Activated naive CD8-positive, alpha-beta T cell treated with anti-CD3 and anti-CD28 coated beads for 36 hours (primary cell): ENCODE measurements at places on chromosomes 6 and 20. TPM values are rescaled to one million over a fixed set of nuclear protein-coding genes. Genes with fewer than 3 reads are reported as not detected.

- no peak for DNase-seq
- H3K4me3 ChIP-seq: no peak overlapping the region
- H3K4me1 ChIP-seq: no peaks in the 10 kb centered on the region
Measured at GRCh38 chr20:64154590-64155257, 9.5 kb upstream of the MYT1 start.

GRCh38 chr20:22408521-22409402 is 175.6 kb downstream of the FOXA2 start:
- H3K27me3 ChIP-seq: peaks cover 16% of the 10 kb centered on the region
- no peaks in the 10 kb centered on the region for H3K4me1 ChIP-seq
- DNase-seq: no peak
- no peak overlapping the region for H3K27ac ChIP-seq
- no peaks in the 10 kb centered on the region for H3K36me3 ChIP-seq
- no peak overlapping the region for H3K4me3 ChIP-seq

DNA sequence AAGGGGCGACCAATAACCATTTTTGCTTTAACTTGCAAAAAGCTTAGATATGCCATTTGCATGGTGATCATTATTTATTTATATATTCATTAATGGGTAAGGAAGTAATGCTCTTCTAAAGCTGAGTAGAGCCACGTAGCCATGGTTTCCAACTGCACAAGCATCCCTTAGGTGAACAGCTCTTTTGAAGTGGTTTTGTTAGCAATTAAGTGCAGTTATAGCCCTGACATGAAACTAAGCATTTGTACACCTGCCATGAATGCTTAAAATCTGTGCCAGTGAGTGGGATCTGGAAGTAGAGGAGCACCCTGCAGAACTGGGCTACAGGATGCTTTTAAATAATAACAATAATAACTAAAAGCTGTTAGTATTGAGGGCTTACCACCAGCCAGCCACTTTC is 19.1 kb downstream of the TRAF3IP2 start:
- no peak overlapping the region for H3K4me3 ChIP-seq
- H3K36me3 ChIP-seq: peaks cover 17% of the 10 kb centered on the region
- no peak for DNase-seq
- H3K4me1 ChIP-seq: peaks cover 33% of the 10 kb centered on the region
- no peak overlapping the region for H3K27ac ChIP-seq
- H3K27me3 ChIP-seq: no peaks in the 10 kb centered on the region

GRCh38 chr6:103826209-103826608 is 1033.5 kb downstream of the HACE1 start:
- no peaks in the 10 kb centered on the region for H3K27me3 ChIP-seq
- H3K4me1 ChIP-seq: no peaks in the 10 kb centered on the region
- H3K4me3 ChIP-seq: no peak overlapping the region
- no peaks in the 10 kb centered on the region for H3K36me3 ChIP-seq
- no peak overlapping the region for H3K27ac ChIP-seq

Gene KIF3B
- total RNA-seq: 36.2 TPM

GRCh38 chr6:255751-256083 is 36.6 kb upstream of the DUSP22 start:
- peaks cover 51% of the 10 kb centered on the region for H3K4me1 ChIP-seq
- no peak overlapping the region for H3K27ac ChIP-seq
- no peak overlapping the region for H3K4me3 ChIP-seq
- H3K36me3 ChIP-seq: no peaks in the 10 kb centered on the region

Gene LST1
- total RNA-seq: 29.1 TPM

- no peaks in the 10 kb centered on the region for H3K27me3 ChIP-seq
- no peak overlapping the region for H3K27ac ChIP-seq
- H3K4me3 ChIP-seq: no peak overlapping the region
- H3K36me3 ChIP-seq: no peaks in the 10 kb centered on the region
- DNase-seq: no peak
- H3K4me1 ChIP-seq: no peaks in the 10 kb centered on the region
Measured at GRCh38 chr20:43853174-43853803, 61.4 kb upstream of the TOX2 start.

DNA sequence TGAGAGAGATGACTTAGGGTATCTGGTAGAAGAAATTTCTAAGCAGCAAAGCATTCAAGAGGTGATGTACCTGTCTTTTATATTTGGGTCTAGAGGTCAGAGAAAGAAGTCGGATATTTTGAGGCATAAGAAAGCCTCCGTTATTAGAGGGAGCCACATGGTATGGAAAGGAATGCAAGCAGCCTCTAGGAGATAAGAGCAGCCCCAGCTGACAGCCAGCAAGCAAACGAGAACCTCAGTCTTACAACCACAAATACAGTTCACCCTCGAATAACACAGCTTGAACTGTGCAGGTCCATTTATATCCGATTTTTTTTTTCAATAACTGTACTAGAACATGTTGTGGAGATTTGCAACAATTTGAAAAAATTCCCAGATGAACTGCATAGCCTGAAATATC is 190.7 kb upstream of the VGLL2 start:
- no peak overlapping the region for H3K4me3 ChIP-seq
- no peak for DNase-seq
- H3K4me1 ChIP-seq: no peaks in the 10 kb centered on the region
- no peak overlapping the region for H3K27ac ChIP-seq
- no peaks in the 10 kb centered on the region for H3K27me3 ChIP-seq

Gene RWDD2A
- 1.2 TPM for total RNA-seq

Gene DEFB132
- total RNA-seq: not detected

DNA sequence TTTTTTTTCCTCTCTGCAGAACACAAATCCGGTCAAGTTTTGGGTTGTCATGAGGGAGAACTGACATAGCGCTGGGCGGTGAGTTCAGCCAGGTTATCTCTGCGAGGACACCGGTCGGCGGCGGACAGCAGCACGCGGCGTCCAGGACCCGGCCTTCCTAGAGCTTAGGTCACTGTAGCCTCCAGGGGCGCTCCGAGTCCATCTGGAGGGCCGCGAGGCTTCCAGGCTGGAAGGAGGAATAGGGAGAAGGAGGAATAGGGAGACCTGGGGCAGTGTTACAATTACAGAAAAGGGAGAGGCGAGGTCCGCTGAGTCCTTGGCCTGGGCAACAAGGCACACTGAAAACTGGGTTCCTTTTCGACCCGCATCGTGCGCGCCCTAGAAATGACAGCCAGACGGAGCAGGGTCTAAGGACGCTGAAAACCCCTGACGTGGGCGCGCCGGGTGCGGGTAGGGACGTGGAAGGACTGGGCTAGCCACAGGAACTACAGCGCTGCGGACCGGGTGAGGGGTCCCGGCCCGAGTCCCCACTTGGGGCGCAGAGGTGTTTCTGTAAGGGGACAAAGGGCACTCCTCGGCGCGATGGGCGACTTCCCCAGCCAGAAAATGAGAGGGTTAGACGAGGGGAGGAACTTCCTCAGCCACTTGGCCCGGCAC is 536 bp upstream of the FNDC1 start:
- H3K36me3 ChIP-seq: no peaks in the 10 kb centered on the region
- no peak overlapping the region for H3K27ac ChIP-seq
- H3K27me3 ChIP-seq: peaks cover 71% of the 10 kb centered on the region
- peaks cover 6% of the 10 kb centered on the region for H3K4me1 ChIP-seq
- DNase-seq: no peak
- H3K4me3 ChIP-seq: peak overlapping the region; percentile 59

- no peaks in the 10 kb centered on the region for H3K4me1 ChIP-seq
- H3K27me3 ChIP-seq: no peaks in the 10 kb centered on the region
- H3K36me3 ChIP-seq: peaks cover 16% of the 10 kb centered on the region
- no peak overlapping the region for H3K27ac ChIP-seq
- DNase-seq: no peak
- no peak overlapping the region for H3K4me3 ChIP-seq
Measured at GRCh38 chr6:143119260-143119659, 58.6 kb downstream of the AIG1 start.

Gene KHDC3L
- total RNA-seq: not detected

- H3K36me3 ChIP-seq: peaks cover 16% of the 10 kb centered on the region
- H3K27ac ChIP-seq: no peak overlapping the region
- H3K4me1 ChIP-seq: peaks cover 18% of the 10 kb centered on the region
- no peaks in the 10 kb centered on the region for H3K27me3 ChIP-seq
- no peak overlapping the region for H3K4me3 ChIP-seq
Measured at GRCh38 chr6:38684237-38684636, 18.7 kb downstream of the GLO1 start.
